ENCODE measurements at places on chromosomes 7 and 10.

DNA sequence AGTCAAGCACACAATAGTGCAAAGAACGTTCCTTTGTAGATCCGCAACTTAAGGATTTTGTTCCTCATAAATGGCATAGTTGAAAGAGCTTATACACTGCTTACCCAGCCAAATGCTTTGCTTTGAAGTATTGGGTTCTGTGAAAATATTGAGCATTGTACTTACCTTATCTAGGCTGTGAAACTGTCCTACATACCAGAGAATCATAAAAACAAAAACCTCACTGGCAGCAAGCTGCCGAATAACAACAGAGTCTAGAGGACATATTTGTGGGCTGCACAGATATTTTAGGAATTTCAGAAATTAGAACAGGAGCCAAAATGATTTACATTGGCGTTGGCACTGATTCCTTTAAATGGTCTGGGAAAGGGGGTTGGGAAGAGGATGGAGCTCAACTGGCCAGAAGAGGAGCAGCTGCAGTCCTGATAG, 174.8 kb downstream of the RTKN2 start:
- peak; percentile 95 for DNase-seq

- DNase-seq = peak; percentile 74
Measured at GRCh38 chr10:62399211-62399610, 25.0 kb downstream of the ZNF365 start.

DNA sequence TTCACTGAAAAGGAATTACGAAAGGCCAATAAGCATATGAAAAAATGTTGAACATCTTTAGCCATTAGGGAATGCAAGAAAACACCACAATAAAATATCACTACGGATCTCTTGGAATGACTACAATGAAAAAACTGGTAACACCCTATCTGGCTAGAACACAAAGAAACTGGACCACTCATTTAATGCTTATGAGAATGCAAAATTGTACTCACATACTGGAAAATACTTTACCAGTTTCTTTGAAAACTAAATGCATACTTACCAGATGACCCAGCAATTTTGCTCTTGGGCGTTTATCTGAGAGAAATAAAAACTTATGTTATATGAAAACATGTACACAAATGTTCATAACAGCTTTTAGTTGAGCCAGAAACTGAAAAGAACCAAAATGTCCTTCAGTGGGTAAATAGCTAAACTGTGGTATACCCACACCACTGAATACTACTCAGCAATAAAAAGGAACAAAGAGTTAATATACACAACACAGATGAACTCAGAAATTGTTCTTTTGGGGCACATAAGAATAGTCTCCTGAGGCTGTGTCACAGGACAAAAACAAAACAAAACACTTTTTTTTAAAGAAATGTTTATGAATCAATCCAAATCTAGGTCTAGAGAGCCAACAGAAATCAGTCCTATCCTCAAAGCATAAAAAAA, 23.5 kb downstream of the CNOT4 start:
- peak; percentile 49 for DNase-seq

GRCh38 chr7:138895679-138896078, 85.5 kb downstream of the KIAA1549 start:
- DNase-seq = no peak

GRCh38 chr10:110872984-110873923, 1.5 kb downstream of the PDCD4 start:
- no peak for DNase-seq

GRCh38 chr10:94878649-94879048, 59.8 kb upstream of the CYP2C9 start:
- DNase-seq = no peak

DNA sequence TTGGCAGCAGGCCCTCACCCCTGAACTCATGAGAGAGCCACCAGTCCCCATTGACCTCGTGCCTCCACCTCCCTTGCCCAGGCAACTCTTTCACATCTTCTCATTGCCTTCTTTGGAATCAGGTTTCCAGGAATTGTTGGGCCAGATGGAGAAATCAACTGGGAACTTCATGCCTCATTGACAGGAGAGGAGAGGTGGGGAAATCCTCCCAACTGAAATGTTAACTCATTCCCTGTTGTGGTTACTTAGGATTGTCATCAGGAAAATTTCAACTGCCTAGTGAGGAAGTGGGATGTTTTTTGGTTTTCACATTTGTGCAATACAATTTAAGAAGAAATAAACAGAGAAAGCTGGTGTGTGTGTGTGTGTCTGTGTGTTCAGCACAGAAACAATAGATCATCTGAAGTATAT, 106.6 kb upstream of the INHBA start:
- DNase-seq = no peak

- peak; percentile 96 for DNase-seq
Measured at GRCh38 chr10:110497438-110498086, at the start of gene DUSP5. DUSP5 (plus strand) TSS chr10:110497907; CDS start chr10:110498122, 215 bp downstream.

DNA sequence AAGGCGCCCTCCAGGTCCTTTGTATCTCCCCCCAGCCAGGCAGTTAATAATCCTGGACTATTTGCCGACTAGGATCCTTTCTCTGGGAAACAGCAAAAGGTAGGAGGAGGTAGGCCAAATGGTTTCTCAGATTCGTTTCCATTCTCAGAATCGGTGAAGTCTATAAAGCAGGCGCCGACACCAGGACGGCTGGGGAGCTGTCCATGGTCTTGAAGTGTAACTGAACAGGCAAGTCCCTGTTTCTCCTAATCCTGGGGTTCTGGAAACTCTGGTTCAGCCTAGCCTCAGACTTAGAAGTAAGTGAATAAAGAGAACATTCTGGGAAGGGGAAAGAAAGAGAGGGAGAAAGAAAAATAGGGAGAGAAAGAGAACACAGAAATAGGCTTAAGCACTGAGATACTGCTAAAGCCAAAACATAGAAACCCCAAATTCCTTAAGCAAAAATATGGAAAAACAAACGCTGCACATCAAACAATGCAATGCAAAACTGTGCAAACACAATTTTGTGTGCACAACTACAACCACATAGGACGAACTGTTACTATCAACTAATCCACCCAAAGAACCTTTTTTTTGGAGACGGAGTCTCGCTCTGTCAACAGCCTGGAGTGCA, 11.1 kb upstream of the INA start:
- DNase-seq = peak; percentile 70

DNA sequence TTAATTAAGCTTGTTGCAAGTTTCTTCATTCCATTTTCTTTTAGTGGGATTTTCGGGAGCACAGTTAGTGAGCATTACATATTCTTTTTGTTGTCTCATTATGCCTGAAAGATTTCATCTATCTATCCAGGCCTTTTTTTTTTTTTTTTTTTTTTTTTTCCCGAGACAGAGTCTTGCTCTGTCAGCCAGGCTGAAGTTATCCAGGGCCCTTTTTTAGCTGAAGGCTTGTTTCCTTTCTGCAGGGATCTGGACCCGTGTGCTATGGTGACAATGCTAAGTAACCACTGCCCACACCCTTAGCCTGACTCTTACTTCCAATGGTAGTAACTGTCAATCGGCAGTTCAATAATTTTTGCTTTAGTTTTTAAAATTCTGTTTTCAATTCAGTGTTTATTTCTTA, 190.8 kb upstream of the MTPN start:
- DNase-seq = no peak

- peak; percentile 3 for DNase-seq
Measured at GRCh38 chr7:83957333-83957732, 237.3 kb downstream of the SEMA3A start.

DNA sequence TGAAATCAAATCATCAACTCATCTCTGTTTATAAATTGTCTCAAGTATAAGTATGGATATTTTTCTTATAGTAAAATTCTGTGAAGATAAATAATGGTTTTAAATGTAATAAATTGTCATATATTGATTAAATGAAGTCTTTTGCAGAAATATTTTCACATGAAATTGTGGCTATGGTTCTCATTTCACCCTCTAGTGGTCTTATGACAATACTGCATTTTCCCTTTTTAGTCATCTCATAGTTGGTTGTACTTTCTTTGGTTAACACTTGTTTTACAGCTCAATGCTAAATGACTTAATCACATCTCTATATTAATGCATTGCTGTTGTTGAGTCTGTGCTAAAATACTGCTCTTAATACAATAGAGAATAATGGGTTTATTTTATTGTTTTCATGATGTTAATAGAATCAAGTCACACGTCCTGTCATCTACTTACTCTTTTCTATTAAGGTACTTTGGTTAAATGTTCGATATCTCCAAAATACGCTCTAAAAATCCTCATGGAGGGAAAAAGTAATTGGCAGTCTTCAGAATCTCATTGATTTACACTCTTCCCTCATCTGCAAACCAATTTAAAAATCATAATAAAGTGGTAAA, 38.0 kb upstream of the CACNA2D1 start:
- DNase-seq = peak; percentile 23

DNA sequence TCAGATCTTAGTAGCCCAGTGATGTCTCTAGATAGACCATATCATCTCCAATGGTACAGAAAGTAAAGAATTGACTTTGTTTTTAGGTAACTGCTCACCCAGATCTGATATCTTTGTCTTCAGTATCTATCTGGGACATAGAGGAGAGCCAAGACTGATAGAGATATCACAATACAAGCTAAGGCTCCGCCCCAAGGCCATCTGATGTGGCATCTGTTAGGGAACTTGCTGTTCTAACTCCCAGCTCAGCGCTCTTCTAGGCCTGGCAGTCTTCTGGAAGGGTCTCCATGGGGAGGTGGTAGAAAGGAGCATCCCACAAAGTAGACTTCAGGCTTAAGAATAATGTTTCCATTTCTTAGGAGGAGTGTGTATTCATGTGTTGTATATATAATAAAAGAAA, 88.4 kb upstream of the SAMD8 start:
- DNase-seq = no peak

DNA sequence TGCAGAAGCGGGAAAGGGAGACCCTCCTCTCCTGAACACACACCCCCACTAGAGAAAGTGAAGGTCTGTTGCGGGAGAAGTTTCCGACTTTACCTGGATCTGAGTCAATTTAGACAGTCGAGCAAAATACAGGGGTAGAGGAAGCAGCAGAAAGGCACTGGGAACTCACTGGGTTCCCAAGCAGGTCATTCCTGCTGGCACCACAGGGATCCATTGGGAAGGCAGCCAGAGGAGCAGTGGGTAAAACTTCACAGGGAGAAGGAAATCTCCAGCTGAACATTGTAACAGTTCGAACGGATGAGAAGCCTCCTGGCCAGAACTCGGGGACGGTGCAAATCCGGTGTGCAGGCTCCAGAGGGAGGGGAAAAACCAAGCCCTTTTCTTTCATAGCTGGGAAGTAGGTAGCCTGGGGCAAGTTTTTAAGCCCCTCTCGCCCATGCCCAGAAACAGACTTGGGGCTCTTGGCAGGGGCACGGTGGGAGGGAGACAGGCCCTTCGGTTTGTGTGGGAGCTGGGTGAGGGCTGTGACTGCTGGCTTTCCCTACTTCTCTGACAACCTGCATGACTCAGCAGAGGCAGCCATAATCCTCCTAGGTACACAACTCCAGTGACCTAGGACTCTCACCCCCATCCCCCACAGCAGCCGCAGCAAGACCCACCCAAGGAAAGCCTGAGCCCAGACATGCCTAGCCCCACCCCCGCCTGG, 51.9 kb downstream of the DDC start:
- DNase-seq = no peak

- peak; percentile 7 for DNase-seq
Measured at GRCh38 chr10:14325325-14325955, 5.3 kb downstream of the FRMD4A start.

DNA sequence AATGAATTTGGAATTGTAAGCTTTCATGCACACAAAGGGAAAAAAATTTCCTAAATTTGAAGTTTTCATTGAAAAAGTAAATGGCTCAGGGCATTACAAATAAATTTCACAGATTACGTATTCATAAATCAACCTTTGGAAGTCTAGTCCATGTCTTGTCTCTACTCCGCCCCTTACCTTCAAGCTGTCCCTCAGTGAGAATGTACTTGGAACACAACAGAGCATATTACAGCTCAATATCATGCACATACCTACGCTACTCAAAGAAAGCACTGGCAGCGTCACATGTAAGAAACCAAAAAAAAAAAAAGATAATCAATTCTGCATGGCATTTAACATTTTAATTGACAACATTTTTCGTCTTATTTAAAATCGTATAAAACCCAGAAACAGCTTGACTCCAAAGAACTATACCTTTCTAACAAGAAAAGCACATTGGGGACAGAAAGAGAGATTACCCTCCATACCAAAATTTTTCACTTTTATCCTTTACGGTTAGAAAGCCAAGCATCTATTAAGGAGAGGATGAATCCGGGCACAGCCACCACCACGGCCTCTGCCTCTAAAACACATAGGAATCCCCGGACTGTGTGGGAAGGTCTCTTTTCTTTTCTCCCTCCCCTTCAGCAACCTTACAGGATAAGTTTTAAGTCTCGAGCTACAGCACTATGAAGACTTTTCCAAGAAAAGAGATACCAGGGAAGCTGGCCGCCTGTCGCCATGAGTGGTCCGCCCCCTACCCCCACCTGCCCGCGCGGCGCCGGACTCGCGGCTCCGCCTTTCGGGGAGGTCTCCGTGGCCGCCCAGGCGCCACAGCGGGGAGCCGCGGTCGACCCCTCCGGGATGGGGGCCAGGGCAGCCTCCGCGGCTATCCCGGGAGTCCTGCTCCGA, 1.1 kb downstream of the JMJD1C start:
- peak; percentile 57 for DNase-seq

DNA sequence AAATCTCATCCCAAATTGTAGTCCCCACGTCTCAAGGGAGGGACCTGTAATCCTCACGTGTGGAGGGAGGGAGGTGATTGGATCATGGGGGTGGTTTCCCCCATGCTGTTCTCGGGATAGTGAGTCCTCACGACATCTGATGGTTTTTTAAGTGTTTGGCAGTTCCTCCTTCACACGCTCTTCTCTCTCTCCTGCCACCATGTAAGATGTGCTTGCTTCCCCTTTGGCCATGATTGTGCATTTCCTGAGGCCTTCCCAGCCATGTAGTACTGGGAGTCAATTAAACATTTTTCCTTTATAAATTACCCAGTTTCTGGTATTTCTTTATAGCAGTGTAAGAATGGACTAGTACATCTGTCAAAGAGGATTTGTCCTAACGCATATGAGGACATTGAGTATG, 59.5 kb downstream of the RGS10 start:
- DNase-seq = no peak

- DNase-seq = no peak
Measured at GRCh38 chr10:99740260-99740659, 8.2 kb downstream of the CUTC start.

- DNase-seq = no peak
Measured at GRCh38 chr10:69045441-69046300, 42.2 kb upstream of the SRGN start.

- no peak for DNase-seq
Measured at GRCh38 chr10:118926903-118927302, 102.6 kb upstream of the NANOS1 start.

GRCh38 chr10:26831936-26832335, 28.8 kb downstream of the ABI1 start:
- no peak for DNase-seq

GRCh38 chr10:42981358-42982236, 95.3 kb upstream of the RET start:
- DNase-seq = no peak

GRCh38 chr10:69957241-69957885, 95.3 kb upstream of the MACROH2A2 start:
- no peak for DNase-seq

- peak; percentile 56 for DNase-seq
Measured at GRCh38 chr7:139494835-139495579, 11.5 kb upstream of the KLRG2 start.

DNA sequence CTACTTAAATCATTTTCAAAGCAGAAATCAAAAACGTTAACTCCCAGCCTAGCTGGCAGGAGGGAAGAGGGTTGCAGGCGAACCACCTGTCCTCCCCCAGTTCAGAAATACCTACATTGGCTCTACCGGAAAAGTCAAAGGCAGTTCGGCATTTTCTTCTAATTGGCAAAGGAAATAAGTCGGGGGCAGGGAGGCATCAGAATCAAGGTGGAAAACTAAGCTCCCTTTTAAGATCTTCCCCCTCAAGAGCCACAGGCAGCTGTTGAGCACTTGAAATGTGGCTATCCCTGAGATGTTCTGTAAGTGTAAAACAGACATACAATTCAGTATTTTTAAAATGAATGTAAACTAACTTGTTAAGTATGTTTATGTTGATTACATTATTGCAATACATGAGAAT, 957 bp upstream of the ELMO1 start:
- no peak for DNase-seq
